NCI-H1436 (cell line): ENCODE measurements at places on chromosomes 12 and 14.

DNA sequence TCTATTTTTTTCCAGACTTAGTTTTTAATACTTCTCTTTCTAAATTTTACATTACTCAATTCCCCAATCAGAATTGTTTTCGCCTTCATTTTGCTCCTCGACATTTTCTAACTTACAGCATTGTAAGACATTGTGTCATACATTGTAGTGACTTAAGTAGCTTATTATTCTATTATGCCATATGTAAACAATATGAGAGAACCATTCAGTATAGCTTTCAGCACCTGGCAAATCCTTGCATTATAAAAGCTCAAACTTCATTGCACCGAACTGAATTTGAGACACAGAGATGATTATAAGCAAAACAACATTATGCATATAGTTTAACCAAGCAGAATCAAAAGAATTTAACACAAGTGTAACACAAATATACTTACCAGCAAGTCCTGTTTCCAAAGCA, 46.8 kb downstream of the EXOC5 start:
- peak; percentile 8 for DNase-seq

GRCh38 chr12:77946541-77947061, 115.9 kb downstream of the NAV3 start:
- no peak for DNase-seq

GRCh38 chr14:65926935-65927700, 514.6 kb downstream of the FUT8 start:
- no peak for DNase-seq

- no peak for DNase-seq
Measured at GRCh38 chr12:10607885-10608458, 5.4 kb downstream of the MAGOHB start.

DNA sequence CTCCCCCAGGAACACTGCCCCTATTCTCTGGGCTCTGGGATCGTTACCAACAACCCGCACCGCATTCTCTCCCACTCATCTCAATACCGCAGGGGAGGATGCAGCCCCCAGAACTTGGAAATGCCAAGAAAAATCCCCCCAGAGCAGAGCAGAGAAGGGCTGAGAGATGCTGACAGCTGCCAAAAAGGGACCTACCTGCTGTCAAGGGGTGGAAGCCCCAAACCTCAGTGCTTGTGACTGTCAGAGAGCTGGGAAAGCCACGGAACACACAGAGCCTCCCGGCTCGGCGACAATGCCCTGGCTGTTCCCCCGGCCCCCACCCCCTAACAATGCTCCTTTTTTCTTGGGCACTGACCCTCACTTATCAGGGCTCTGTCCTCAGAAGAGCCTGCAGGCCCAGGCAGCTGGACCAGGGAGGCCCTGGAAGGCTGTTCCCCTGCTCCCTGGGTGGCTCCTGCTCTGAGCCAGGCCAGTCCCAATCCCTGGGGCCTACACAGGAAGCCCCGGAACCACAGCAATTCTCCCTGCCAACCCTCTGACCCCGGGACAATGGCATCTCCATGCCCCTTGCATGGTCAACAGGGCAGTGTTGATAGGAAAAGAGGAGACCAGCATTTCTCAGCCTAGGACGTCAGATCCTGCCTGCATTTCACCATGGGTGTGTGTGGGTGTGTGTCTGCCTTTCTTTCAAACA, 78.9 kb downstream of the ITPK1 start:
- no peak for DNase-seq

DNA sequence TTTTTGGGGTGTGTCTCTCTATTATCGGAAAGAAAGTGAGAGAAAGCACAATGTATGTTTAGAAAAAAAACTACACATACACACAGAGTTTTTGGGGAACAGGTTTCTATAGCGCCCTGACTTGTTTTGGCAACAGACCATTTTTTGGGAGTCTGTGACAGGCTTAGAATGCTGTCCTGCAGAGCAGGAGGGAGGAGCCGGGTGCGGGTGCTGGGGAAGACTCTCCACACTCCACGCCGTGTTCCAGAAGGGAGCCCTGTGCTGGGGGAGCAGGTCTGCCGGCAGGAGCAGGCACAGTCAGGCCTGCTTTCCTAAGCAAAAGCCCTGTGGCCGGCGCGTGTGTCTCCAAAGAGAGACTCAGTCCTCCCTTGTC, 26.5 kb downstream of the CD9 start:
- DNase-seq, result no peak

DNA sequence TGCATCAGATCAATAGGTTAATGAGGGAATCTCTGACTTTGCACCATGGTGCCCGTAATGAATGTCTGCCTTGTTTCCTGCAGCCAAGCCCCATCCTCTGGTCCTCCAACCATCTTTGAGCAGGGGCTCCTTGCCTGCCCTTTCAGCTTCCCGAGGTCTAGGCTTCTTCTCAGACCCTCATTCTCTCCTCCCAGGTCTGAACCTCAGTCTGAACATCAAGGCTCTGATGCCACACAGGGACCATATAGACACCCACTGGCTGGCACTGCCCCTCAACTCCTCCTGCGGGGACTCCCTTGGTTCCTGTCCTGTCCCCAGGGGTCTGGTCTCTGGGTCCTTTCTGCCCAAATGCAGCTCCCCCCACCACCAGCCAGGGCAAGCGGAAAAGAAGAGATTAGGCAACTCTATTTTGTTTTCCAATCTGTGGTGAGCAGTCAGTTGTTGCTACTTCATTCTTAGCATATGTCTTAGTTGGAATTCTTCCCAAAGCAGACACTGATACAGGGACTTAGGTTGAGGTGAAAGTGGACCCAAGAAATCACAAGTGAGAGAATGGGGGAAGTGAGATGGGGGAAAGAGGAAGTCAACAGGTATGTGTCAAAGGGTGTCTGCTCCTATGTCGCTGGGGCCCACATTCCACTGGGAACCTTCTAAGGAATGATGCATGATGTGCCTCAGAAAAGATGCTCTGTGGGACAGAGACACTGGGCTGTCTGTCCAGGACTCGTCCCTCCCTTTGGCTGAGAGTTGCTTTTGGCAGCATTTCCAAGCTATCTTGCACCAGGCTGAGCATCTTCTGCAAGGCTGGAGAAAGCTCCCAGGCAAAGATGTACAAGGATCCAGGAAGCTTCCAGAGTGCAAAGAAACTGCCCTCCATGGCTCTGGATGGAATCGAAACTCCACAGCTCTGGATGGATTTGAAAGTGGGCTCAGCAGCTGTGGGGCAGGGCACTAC, 1096.5 kb upstream of the TMEM132C start:
- no peak for DNase-seq

GRCh38 chr12:2284321-2284813, 231.6 kb downstream of the CACNA1C start:
- DNase-seq, result no peak

DNA sequence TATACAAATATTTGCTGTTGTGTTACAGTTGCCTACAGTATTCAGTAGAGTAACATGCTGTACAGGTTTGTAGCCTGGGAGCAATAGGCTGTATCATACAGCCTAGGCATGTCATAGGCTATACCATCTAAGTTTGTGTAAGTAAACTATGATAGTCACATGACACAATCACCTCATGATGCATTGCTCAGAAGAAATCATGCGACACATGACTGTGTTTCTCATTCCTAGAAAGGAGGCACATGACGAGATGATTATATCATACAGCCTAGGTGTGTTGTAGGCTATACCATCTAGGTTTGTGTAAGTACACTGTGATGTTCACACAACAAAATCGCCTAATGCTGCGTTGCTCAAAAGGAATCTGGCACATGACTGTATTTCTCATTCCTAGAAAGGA, 31.9 kb downstream of the NOPCHAP1 start:
- no peak for DNase-seq

- no peak for DNase-seq
Measured at GRCh38 chr12:113072136-113072535, 15.6 kb downstream of the DTX1 start.

GRCh38 chr14:74620497-74620921, 8.5 kb upstream of the LTBP2 start:
- DNase-seq, result no peak

GRCh38 chr12:6326316-6327228, 15.3 kb downstream of the TNFRSF1A start:
- peak; percentile 57 for DNase-seq

- DNase-seq, result no peak
Measured at GRCh38 chr12:8513256-8513655, at the start of gene CLEC4D. Gene CLEC4D, plus strand, starts transcription at chr12:8513503. Its CDS starts 230 bp downstream, at chr12:8513733.

GRCh38 chr12:121697093-121697698, 15.4 kb upstream of the TMEM120B start:
- peak; percentile 41 for DNase-seq

DNA sequence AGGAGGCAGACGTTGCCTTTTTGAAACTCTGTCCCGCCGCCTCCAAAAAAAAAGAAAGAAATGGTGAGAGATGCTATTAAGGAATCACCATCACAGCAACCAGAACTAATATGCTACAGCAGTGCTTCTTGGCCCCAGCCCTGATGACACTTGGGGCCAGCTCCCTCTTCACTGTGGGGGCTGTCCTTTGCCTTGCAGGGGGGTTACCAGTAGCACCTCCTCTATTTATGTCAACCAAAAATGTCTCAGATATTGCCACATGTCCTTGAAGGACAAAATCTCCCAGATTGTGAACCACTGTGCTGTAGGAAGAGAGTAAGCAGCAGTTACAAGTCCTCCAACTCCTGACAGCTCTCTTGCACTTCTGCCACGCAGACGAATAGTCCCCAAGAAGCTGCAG, 76.4 kb downstream of the LRRC74A start:
- DNase-seq, result no peak

DNA sequence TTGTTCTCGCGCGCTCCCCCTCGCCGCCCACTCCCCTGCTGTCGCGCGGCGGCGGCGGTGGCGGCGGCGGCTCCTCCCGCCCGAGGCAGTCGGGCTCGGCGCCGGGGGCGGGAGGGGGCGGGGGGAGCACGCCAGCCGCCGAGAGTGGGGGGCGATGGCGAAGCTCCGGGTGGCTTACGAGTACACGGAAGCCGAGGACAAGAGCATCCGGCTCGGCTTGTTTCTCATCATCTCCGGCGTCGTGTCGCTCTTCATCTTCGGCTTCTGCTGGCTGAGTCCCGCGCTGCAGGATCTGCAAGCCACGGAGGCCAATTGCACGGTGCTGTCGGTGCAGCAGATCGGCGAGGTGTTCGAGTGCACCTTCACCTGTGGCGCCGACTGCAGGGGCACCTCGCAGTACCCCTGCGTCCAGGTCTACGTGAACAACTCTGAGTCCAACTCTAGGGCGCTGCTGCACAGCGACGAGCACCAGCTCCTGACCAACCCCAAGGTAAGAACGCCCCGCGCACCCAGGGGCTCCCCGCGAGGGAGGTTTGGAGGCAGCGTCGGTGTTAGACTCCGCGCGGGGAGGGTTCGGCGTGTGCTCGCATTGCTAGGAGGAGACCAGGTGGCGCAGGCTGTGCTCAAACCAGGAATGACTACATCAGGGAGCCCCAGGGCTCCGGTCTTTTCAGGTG, 629 bp downstream of the KCNMB4 start:
- peak; percentile 44 for DNase-seq

DNA sequence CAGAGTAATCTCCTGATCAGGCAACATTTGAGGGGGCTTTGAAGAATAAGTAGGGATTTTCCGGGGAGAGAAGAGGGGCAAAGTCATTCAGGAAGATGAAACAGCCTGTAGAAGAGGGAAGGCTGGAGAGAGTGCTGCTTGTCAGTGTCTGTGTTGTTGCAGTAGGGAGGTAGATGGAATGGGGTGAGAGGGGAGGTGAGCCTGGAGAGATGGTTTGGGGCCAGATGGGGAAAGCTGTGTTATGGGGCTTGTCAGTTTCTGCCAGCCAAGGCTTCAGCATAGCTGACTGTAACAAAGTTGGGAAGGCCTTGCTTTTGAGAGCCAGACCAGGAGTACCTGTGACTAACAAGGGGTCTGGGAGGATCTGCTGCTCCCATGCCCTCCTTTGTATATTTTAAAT, 18.0 kb downstream of the BICD1 start:
- DNase-seq, result no peak

- DNase-seq, result peak; percentile 44
Measured at GRCh38 chr14:81435391-81436295, 35.5 kb upstream of the STON2 start.

DNA sequence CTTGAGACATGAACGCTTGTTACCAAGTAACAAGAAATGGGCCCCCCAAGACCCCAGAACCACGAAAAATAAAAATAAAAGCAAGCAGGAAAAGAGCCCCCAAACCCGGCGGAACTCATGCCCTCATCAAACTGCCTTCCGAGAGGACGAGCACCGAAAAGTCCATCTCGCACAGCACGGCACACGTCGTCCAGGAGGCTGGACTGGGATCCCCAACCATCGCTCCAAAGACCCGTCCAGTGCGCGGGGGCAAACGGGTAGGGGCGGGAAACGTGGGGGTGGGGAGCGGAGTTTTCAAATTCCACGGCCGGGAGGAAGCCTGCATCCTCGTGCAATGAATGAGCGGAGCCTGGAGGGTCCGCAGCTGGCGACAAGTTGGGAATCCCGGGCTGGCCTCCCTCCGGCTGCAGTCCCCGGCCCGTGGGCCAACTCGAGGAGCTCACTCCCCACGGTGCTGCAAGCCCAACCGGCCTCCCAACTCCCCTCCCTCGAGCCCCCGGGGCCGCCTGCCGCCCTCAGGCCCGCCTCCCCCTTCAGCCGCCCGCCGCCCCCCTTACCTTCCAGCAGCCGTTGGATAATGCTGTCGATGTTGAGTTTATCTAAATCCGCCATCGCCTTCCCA, 484 bp downstream of the PPP1CC start:
- peak; percentile 49 for DNase-seq

GRCh38 chr14:20428010-20428365, 8.0 kb downstream of the KLHL33 start:
- DNase-seq, result no peak

DNA sequence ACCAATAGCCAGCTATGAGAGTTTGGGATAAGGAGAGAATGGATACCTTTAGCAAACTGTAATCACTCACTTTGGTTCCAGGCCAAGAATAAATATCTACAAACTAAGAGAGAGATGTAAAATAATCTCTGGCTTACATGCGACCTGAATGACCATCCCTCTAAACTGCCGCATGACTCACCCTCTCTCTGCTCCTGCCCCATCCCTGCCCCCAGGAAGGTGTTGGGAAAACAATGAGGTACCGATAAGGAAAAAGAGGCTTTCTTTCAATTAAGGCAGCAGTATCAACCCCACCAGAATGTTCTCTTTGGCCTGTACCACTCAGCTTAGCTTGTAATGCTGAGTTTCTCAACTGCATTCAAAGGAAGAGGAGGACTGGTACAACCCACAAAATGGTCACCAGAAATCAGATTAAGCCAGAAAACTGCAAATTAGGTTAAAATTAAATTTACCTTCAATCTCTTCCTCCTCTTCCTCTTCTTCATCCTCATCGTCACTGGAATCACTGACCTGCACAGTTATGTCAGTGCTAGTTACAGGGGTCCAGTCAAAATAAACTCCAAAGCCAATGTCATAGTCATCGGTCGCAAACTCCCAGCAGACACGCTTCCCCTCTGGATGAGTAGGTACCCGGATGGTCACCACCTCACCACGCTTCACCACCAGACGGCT, 22.0 kb downstream of the GSTZ1 start:
- DNase-seq, result no peak

GRCh38 chr14:77912754-77913556, 113.0 kb downstream of the ADCK1 start:
- no peak for DNase-seq

- DNase-seq, result no peak
Measured at GRCh38 chr14:106694638-106695393, 1168.4 kb downstream of the TMEM121 start.

GRCh38 chr14:51661504-51661903, 9.8 kb downstream of the FRMD6 start:
- no peak for DNase-seq
